Activated CD8-positive, alpha-beta memory T cell treated with anti-CD3 and anti-CD28 coated beads for 4 hours (primary cell): ENCODE measurements at places on chromosomes 2 and 18.

DNA sequence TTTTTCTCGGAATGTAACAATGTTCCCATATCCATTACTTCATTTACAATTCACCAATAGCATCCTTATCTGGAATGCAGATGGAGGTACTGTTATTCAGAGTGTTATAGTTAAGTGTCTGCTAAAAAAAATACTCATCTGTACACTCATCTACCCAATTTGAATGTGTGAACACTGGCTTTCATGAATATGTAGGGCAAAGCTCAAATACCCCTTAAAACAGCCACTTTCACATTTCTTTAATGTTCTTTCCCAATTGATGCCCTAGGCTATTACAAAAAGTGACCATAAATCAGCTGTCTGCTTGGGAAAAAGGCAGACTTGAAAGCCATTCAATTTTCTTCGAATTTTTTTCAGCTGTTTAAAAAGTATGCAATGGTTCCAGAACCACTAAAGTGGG is 796.3 kb upstream of the FSHR start:
- no peak for DNase-seq

- no peak for DNase-seq
Measured at GRCh38 chr2:26059542-26059941, 25.7 kb downstream of the RAB10 start.

DNA sequence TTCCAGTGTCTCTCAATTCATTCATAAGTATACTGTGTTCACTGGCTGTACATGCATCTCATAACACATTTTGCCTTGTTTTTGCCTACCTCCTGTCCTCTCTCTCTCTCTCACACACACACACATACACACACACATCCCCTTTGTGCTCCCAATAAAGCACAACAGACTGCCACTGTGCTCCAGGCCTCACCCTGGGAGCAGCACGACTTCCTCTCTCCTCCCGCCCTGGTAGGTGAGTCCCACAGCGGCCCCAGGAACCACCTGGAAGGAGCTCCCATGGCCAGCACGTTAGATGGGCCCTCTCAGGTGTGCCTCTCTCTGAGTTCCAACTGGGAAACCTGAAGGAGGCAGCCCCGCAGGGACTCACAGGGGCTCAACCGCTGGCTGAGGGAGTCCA is 65.4 kb downstream of the MARCHF4 start:
- DNase-seq: no peak

- no peak for DNase-seq
Measured at GRCh38 chr2:148704247-148704646, 59.7 kb downstream of the EPC2 start.

GRCh38 chr2:120954939-120955338 is 219.3 kb downstream of the GLI2 start:
- DNase-seq: no peak

DNA sequence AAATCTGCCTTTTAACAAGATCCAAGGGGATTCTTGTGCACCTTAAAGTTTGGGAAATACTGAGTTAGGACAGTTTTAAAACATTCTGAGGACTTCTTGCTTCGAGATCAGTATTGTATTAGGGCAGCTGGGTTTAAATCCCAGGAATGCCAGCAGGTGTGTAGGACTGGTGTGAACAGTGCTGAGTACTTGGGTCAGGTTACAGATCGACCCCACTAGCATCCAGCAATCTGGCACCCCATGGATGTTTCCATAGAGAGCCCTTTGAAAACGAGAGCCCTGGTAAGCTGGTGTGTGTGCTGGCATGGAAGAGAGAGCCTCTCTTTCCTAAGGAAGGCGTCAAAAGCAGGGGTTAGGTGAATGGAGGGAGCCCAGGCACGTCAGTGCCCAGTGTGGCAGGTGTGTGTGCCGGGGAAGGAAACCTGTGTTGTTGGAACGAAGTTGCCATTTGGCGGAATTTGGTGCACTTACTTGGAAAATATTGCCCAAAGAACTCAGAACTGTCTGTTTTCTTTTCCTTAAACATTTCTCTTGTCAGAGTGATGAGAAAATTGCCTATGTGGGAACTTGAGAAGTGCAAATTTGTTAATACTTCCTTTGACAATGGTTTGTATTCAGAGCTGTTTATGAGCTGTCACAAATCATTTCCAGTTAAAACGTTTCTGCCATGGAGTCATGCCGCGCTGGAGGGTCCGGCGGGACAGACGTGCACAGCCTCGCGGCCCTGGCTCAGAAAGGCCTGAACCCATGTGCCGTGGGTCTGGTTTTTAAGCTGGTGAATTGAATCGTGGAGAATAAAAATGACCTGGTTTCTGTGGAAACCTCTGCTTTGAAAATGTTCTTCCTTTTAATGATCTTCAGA is 38.1 kb downstream of the LDLRAD4 start:
- DNase-seq: no peak

DNA sequence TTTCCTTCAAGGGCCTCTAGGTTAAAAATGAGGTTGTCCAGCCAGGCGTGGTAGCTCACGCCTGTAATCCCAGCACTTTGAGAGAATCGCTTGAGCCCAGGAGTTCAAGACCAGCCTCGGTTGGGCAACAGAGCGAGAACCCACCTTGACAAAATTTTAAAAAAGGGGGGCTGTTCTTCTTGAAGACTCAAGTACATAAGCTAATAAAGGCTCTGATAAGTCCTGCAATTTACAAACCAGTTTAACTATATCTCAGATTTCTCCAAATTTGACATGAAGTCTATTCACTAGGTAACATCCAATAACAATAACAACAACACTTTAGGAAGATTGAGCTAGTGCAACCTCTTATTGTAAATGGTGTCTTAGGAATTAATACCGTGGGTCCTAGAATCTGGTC is 129.7 kb downstream of the MAPK4 start:
- DNase-seq: no peak

DNA sequence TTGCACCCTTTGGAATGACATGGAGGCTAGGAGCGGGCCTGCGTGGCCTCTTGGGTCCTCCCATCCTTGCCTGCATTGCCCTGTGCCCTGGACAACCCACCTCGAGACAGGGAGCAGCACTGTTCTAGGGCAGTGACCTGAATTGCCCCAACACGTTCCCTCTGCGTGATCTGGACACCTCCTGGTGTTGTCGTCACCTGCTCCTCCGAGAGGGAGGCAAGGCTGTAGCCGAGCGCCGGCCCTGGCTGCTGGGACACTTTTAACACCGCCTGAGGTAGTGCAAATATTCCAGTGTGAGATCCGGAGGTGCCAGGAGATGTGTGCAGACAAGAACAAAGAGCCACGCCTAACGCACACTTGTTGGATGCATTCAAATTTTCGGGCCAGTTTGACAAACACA is 131.5 kb downstream of the SMAD7 start:
- no peak for DNase-seq

- no peak for DNase-seq
Measured at GRCh38 chr2:215238485-215239098, 73.3 kb upstream of the ATIC start.

DNA sequence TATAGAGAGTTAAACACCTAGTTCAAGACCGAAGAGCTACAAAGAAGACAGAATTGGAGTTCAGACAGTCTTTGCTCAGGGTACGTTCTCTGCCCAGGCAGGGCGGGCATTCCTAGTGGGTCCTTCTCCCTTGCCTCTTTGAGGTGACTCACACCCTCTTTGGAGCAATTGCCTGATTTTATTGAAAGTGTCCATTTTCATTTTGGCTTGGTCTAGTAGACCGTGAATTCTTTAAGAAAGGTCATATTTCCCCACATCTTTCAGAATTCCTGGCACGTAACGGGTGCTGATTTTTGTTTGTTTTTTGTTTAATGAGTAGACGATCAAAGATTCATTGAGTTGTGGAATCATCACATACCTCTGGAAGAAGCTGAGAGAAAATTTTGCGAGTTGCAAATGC is 871.5 kb downstream of the RNF144A start:
- no peak for DNase-seq

GRCh38 chr2:121777699-121778058 is 22.2 kb downstream of the TSN start:
- no peak for DNase-seq

- DNase-seq: no peak
Measured at GRCh38 chr18:66640431-66640830, 36.5 kb upstream of the CDH19 start.

- no peak for DNase-seq
Measured at GRCh38 chr2:170095380-170095779, 82.6 kb upstream of the MYO3B start.

DNA sequence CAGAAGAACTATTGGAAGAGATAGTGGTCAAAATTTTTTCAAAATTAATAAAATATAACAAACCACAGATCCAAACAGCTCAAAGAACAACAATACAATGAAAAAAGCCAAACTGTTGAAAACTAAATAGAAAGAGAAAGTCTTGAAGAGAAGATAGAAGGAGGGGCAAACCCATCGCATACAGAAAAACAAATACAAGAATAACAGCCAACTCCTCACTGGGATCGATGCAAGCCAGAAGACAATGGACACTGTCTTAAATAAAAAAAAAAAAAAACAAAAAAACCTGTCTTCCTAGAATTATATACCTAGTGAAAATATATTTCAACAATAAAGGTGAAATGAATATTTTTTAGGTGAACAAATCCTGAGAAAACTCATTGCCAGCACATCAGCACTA is 34.1 kb upstream of the ARHGAP25 start:
- no peak for DNase-seq

- DNase-seq: no peak
Measured at GRCh38 chr2:104818264-104818663, 35.7 kb upstream of the POU3F3 start.

DNA sequence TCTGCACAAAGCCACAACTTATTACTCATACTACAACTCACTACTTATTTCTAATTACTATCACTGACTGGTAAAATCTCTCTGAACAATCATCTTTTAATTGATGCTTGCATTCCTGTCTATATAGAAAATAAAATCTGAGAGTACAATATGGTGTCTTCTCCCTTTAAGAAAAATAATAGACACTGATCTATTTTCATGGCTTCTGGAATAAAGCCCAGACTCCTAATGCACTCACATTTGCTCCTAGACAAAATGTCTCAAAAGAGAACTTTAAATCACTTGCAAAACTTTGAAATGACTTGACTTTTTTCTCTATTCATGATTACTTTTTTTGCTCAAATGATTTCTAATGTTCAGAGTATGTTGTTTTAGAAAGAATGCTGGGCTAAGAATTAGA is 28.7 kb downstream of the ESCO1 start:
- no peak for DNase-seq

DNA sequence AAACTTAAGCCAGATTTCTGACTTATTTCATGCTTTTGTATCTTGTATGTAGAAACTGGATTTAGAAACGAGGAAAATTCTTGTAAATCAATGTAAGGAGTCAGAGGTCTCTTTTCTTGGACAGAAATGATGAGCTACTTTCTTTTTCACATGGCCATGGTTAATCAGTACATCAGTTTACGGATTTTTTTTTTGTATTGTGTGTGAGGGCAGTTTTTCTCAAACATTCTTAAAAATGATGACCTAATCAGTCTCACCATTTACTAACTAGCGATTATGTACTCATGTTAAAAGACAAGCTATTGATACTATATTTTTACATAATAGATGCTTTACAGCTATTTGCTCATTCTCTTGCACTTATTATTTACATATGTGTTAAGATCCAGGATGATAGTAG is 165.2 kb upstream of the DOCK10 start:
- no peak for DNase-seq

- no peak for DNase-seq
Measured at GRCh38 chr2:11132036-11132671, 23.1 kb upstream of the SLC66A3 start.

GRCh38 chr2:190663839-190664238 is 15.0 kb downstream of the NAB1 start:
- no peak for DNase-seq

DNA sequence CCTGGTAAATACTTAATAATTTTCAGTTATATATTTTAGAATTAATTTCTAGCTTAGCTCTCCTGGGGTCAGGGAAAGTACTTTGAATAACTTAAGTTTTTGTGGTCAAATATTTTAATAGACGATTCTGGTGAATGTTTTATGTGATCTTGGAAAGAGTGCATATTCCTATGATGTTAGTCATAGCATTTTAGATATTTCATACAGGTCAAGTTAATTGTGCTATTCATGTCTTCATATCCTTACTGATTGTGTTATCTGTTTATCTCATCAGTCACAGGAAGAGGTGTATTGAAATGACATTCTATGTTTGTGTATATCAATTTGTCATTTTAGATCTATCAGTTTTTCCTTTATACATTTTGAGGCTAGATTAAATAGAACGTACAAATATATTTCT is 576.2 kb downstream of the CPS1 start:
- DNase-seq: no peak

- DNase-seq: no peak
Measured at GRCh38 chr2:113770929-113771328, 14.5 kb upstream of the SLC35F5 start.

DNA sequence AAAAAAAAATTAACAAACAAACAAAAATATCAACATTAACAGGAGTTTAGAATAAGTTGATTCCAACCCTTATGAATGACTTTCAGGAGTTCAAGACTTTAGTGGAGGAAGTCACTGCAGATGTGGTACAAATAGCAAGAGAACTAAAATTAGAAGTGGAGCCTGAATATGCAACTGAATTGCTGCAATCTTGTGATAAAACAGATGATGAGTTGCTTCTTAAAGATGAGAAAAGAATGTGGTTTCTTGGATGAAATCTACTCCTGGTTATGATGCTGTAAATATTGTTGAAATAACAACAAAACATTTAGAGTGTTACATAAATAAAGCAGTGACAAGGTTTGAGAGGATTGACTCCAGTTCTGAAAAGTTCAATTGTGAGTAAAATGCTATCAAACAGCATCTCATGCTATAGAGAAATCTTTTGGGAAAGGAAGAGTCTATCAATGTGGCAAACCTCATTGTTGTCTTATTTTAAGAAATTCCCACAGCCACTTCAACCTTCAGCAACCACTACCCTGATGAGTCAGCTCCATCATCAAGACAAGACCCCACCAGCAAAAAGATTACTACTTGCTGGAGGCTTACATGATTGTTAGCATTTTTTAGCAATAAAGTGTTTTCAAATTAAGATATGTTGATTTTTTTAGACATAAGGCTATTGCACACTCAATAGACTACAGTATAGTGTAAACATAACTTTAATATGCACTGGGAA is 42.7 kb upstream of the TAF4B start:
- no peak for DNase-seq

- DNase-seq: no peak
Measured at GRCh38 chr18:40004246-40004645, 1950.8 kb upstream of the PIK3C3 start.

DNA sequence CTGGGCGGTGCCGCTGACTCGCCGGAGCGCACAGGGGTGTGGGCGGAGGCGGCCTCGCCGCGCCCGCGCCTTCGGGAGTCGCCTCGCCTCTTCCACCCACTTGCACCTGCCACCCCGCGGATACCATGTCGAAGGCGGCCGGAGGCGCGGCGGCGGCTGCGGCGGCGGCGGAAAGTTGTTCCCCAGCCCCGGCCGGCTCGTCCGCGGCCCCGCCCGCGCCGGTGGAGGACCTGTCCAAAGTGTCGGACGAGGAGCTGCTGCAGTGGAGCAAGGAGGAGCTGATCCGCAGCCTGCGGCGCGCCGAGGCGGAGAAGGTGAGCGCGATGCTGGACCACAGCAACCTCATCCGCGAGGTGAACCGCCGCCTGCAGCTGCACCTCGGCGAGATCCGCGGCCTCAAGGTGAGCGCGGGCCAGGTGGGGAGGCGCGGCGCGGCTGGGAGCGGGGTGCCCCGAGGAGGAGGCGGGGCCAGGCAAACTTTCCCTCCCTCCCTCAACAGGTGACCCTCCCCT is 766 bp downstream of the CCDC85A start:
- no peak for DNase-seq

GRCh38 chr2:217387776-217388387 is 528.0 kb upstream of the TNP1 start:
- no peak for DNase-seq

GRCh38 chr2:167318581-167318980 is 430.3 kb downstream of the XIRP2 start:
- DNase-seq: no peak
